ENCODE measurements at places on chromosomes 6 and 20. TPM values are rescaled to one million over a fixed set of nuclear protein-coding genes. Genes with fewer than 3 reads are reported as not detected.

- H3K4me1 ChIP-seq = no peaks in the 10 kb centered on the region
- peaks cover 1% of the 10 kb centered on the region for H3K27me3 ChIP-seq
- H3K27ac ChIP-seq = no peak overlapping the region
Measured at GRCh38 chr20:6489361-6490171, 277.9 kb upstream of the BMP2 start.

DNA sequence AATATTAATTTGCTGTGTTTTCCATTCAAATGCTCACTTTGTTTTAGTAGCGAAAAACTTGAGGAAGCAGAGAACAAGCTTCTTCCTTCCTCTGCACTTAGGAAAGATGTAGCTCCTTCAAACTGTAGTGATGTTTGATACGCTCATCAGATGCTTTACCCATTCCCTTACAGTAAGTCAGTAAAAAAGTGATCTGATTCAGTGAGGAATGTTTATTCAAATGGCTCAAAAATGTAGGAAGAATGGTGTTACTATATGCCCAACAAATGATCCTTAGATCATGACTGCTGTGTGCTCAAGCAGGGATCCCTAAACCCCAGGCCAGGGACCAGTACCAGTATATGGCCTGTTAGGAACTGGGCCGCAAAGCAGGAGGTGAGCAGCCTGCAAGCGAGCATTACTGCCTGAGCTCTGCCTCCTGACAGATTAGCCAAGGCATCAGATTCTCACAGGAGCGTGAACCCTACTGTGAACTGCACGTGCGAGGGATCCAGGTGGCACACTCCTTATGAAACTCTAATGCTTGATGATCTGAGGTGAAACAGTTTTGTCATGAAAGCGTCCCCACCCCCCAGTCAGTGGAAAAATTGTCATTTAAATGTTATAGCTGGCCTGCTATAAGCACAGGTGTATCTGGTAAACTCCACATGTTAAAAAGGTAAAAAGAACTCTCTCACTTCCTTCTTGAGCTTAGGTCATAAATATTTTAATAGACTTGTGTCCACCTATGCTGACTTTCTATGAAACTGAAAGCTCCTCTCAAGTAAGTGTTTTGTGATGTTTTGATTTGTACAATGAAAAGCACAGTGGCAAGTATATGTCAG is 187.2 kb downstream of the FOXC1 start:
- no peaks in the 10 kb centered on the region for H3K27me3 ChIP-seq
- H3K27ac ChIP-seq = no peak overlapping the region
- DNase-seq = no peak
- H3K4me1 ChIP-seq = peaks cover 5% of the 10 kb centered on the region
- no peak overlapping the region for H3K4me3 ChIP-seq
- H3K36me3 ChIP-seq = no peaks in the 10 kb centered on the region

PI16 gene
- total RNA-seq = 38.7 TPM

DNA sequence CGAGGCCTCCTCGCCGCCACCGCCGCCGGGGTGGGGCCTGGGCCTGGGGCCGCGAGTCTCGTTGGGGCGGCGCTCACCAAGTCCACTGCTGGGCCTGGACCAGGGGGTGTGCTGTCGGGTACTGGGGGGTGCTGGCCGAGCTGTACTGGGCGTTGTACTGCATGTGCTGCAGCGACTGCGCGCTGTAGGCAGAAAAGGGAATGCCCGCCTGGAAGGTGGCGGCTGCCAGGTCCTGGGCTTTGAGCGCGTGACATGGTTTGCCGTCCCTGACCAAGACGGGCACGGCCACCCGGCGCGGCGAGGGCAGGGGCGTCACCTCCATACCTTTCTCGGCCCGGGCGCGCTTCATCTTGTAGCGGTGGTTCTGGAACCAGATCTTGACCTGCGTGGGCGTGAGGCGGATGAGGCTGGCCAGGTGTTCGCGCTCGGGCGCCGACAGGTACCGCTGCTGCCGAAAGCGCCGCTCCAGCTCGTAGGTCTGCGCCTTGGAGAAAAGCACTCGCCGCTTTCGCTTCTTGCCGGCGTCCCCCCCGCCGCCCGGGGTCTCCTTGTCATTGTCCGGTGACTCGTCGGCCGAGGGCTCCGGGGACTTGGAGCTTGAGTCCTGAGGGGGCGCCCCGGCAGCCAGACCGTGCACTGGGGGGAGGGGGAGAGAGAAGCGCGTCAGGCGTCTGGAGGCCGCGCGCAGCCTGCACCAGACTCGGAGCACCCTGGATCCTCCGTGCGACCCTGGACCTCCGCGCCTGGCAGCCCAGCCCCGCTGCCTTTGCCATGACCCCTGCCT is 1.8 kb downstream of the NKX2-2 start:
- no peak overlapping the region for H3K27ac ChIP-seq
- no peaks in the 10 kb centered on the region for H3K4me1 ChIP-seq
- no peak overlapping the region for H3K4me3 ChIP-seq
- no peak for DNase-seq
- no peaks in the 10 kb centered on the region for H3K27me3 ChIP-seq
- H3K36me3 ChIP-seq = no peaks in the 10 kb centered on the region

DNA sequence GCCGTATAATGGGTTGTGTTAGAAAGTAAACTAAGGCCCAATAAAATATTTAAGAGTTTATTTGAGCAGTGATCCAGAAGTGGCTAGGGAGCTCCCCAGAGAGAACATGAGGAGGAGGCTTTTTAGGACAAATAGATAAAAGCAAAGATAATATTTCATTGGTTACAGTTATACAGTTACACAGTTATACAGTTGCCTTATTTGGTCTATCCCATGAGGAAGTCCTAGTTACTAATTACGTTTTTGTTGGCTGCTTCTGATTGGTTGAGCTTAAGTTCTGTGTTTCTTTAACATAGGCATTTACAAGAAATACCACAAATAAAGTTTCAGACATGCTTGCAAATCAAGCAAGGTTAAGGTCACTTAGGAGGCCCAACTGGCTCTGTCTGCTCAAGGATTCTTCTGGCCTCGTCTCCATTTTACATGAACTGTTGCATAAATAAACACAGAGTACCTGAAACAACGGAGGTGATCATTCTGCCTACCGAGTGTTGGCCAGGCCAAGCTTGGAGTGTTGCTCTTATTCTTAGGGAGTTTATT is 7.0 kb downstream of the UBD start:
- no peaks in the 10 kb centered on the region for H3K4me1 ChIP-seq
- H3K27me3 ChIP-seq = no peaks in the 10 kb centered on the region
- H3K36me3 ChIP-seq = no peaks in the 10 kb centered on the region
- no peak for DNase-seq

DNA sequence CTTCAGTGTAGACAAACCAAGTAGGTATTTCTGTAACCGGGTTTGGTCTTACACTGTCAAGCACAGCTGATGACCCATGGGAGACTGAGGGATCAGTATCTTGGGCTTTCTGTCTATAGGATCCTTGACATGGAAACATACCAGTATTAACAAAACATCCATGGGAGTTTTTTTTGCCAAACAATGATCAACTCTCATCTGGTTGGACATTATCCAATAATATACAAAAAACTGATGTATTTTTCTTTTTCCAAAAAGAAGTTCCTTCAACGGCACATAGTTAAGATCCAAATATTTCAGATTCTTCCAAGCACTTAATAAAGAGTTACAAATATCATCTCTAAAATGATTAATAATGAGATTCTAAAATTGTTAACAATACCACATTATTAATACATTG is 459.9 kb downstream of the PRKN start:
- H3K4me3 ChIP-seq = no peak overlapping the region
- H3K4me1 ChIP-seq = no peaks in the 10 kb centered on the region
- H3K27me3 ChIP-seq = no peaks in the 10 kb centered on the region
- H3K36me3 ChIP-seq = no peaks in the 10 kb centered on the region
- no peak for DNase-seq
